ENCODE measurements at places on chromosomes 3 and 15.

GRCh38 chr15:36039996-36040572, 494.1 kb upstream of the DPH6 start:
- no peak for DNase-seq

GRCh38 chr3:6172871-6173642, 687.9 kb upstream of the GRM7 start:
- no peak for DNase-seq

- DNase-seq, result no peak
Measured at GRCh38 chr15:59685737-59686297, 3.3 kb downstream of the BNIP2 start.

DNA sequence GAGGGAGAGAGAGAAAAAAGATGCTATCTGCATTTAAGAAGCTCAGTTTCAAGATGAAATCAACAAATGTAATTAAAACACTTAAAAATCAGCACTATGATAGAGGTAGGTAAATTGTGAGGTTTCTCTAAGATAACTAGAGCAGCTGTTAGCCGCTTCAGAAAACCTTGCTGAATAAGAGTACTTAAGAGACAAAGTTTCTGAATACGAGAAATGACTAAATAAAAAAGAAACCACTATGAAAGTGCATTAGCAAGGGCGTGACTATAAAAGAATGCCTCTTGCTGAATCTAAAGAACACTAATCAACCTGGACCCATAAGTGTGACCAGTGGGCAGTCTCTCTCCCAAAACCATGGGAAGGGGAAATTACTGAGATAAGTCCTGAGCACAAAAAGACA, 41.8 kb downstream of the IQCB1 start:
- DNase-seq, result no peak

- DNase-seq, result no peak
Measured at GRCh38 chr3:25849641-25850385, 59.9 kb downstream of the OXSM start.

DNA sequence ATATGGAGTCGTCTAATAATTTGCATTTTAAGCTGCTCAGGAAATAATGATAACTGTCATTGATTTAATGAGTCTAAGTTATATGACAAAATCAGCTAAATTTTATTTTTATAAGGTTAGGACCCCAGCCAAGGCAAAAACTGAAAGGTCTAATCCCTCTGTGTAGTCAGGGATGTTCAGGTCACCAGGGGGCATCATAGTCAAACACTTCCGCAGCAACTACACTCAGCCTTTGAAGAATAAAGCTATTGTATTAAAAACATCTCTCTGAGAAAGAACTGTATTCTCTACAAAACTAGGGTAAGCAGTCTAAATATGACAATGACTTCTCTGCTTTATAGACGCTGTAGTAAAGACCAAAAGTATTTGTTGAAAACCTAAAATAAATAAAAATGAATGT, 15.0 kb downstream of the INTS14 start:
- no peak for DNase-seq

GRCh38 chr3:131402391-131403039, 20.9 kb downstream of the NUDT16 start:
- no peak for DNase-seq

DNA sequence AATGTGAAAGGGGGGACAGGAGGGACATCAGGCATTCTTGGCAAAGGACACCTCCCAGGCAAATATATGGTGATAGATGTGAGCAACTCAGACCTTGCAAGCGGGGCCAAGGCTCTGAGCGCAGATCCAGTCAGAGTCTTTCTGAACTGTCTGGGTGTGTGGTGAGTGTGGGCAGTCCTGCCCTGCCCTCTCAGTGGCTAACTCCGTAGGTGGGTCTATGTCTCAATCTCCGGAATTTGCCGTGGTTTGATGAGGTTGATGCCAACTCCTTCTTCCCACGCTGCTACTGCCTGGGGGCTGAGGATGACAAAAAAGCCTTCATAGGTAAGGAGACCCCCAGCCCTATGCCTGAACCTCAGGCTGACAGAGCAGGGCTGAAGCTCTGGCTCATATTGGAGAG, 7.4 kb downstream of the TTLL3 start:
- no peak for DNase-seq

- no peak for DNase-seq
Measured at GRCh38 chr3:187104933-187105332, 34.4 kb downstream of the RPL39L start.

- no peak for DNase-seq
Measured at GRCh38 chr3:184059424-184059823, 6.6 kb downstream of the HTR3C start.

- no peak for DNase-seq
Measured at GRCh38 chr15:76253691-76254473, 57.4 kb downstream of the ETFA start.

DNA sequence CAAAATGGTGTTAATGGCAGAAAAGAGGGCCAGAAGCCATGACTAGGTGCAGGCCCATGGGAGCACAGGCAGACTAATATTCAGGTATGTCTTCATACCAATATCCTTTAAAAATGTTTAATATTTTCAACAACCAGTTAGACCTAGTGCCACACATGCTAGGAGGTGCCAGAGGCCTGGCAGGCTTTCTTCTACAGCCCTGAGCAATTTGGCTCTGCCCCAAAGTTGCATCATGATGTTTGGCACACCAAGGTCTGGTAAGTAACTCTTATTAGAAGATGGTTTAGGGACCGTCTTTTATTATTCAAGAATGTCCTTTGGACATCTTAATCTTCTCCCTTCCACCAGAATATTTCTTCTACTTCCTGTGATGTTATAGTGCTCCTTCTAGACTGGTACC, 34.8 kb downstream of the MITF start:
- DNase-seq, result no peak

- no peak for DNase-seq
Measured at GRCh38 chr3:45488591-45488990, 100.2 kb downstream of the LARS2 start.

- no peak for DNase-seq
Measured at GRCh38 chr3:12473511-12473910, 10.8 kb upstream of the TSEN2 start.

DNA sequence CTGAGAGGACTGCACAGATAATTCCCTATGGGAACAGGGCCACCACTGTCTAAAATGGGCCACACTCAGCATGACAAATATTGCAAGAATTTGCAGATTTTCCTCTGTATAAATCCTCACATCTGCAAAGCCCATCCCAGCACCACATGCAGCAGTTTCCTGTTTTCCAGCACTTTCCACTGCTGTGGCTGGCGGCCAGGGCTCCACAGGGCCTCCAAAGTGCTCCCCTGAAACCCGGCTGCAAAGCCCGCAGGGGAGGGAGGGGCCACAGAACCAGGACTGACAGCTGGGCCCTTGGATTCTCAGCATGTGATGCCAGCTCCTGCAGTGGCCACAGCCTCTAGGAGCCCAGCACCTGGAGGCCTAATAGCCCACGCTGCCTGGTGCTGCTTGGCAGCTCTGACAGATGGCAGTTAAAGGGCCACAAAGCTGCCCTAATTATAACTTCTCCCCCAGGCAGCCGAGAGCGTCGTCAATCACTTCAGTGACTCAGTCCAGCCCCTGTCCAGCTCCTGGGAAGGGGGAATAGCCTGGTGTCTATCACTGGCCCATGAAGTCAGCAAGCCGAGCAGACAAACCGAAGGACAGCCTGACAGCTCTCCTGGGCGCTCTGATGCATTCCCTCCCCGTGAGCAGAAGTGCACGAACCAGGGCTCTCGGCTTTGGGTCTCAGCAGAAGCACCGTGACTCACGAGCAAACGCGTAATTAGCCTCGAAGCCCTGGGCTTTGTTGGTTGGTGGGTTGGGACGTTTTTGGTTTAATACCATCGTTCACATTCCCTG, 4.7 kb downstream of the LRRC15 start:
- DNase-seq, result no peak

DNA sequence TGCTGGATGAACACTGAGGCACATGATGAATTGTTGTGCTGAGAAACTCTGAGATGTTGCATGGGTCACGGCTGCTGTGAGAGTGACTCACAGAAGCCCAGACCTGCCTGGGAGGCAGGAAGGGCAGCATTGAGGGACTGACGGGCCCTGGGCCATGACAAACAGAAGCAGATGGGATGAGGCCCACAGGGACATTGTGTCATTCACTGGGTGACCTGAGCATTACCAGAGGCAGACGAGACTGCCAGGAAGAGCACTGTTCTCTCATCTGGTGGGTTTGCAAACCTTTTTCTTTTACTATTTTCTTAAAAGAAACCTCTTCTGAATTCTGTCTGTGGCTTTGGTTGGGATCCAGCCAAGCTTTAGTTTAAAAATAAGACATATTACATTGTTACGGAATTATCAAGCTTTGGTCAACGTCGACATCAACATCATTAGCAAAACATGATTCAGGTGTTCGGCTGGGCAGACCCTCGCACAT, 67.8 kb downstream of the BDH1 start:
- DNase-seq, result no peak

GRCh38 chr3:180827171-180827570, 85.3 kb upstream of the FXR1 start:
- no peak for DNase-seq

- DNase-seq, result no peak
Measured at GRCh38 chr15:32774022-32774421, 56.2 kb downstream of the GREM1 start.

- DNase-seq, result no peak
Measured at GRCh38 chr15:69489073-69489571, 36.5 kb downstream of the RPLP1 start.

GRCh38 chr3:186273586-186273985, 88.4 kb downstream of the DGKG start:
- no peak for DNase-seq

- no peak for DNase-seq
Measured at GRCh38 chr15:99749386-99749785, 16.1 kb upstream of the LYSMD4 start.

GRCh38 chr15:94704421-94704820, 473.1 kb downstream of the MCTP2 start:
- DNase-seq, result no peak

GRCh38 chr3:183698318-183698751, 738 bp downstream of the YEATS2 start:
- peak; percentile 31 for DNase-seq

GRCh38 chr3:15682561-15683185, 81.1 kb downstream of the BTD start:
- DNase-seq, result no peak

DNA sequence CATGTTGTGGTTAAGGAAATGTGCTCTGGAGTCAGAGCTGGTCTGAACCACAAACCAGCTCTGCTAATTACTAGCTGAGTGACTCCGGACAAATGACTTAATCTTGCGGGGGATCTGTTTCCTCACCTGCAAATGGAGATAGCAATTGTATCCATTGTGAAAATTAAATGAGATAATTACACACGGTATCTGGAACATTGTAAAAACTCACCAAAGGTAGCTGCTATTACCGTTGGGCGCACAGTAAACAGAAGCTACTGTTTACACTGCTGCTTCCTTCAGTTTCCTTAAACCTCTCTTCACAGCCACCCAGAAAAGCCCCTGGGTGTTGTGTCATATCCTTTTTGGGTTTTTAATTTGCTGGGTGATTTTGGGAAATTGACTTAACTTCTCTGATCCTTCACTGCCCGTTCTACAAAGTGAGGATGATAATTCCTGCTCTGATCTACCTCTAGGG, 107.8 kb downstream of the MEGF11 start:
- DNase-seq, result no peak

DNA sequence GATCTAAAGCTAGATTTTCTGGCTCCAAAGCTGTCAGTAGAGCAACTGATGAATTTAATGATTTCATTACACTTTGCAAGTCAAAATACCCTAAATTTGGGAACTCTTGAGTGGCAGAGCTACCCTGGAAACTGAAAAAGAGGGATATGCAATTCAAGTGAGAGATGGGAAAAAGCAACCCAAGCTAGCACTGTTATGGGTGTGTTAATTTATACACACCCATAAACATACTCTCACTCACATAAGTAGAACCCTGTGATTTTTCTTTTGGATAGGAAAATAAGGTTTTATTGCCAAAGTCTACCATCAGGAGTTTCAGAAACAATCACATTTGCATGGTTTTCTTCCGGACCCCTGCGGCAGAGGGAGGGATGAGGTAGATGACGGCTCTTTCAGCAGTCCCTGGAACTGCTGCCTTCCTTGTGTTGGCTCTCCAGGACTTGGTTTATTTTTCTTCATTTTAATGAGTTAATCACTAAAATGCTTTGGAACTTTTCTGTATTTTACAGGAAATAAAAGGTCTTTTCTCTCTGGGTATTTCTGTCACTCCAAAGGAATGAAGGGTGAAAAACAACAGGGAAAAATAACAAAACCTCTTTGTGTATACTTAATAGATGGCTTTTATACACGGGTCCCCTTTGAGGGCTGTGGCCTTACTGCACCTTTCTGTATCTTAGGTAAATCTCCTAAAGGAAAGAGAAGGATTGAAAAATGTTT, 63.8 kb downstream of the TTC23 start:
- DNase-seq, result no peak

DNA sequence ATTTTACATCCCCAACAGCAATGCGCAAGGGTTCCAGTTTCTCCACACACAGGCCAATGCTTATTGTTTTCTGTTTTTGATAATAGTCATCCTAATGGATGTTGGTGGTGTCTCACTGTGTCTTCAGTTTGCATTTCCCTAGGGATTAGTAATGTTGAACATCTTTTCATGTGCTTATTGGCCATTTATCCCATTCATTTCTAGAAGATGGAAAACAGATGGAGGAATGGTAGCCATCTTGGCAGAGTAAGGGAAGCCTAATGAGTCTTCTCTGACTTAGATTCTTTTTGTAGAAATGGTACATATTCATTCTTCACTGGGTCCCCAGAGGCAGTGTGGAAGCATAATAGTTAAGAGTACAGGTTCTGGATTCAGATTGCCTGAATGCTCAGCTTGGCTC, 46.8 kb upstream of the SRGAP3 start:
- no peak for DNase-seq

GRCh38 chr3:9390265-9390888, 7.0 kb upstream of the SETD5 start:
- DNase-seq, result no peak

DNA sequence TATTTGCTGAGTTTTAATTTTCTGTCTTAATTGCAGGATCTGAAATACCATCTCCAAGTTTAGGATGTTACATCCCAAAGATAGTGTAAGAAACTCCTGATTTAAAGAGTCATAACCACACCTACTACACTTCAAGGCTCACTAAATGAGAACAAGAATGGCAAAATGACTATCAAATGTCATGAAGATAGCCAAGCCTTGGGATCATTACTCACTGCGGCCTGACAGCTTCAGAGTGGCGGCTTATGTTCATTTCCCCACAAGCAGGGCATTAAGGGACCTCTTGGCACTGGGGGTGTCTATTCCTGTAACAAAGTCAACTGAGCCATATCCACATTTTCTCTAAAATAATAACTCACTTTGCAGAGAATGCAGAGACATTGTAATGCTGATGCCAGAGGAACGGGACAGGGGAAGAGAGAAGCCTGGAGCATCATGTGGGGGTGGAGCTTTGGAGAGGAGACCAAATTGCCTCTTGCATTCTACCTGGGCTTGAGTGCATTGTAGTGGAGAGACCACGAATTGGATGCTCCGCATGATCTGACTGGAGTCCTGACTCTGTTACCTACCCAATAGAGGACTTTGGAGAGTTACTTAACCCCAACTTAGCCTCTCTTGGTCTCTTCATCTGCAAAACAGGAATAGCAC, 219.2 kb downstream of the OPA1 start:
- no peak for DNase-seq

Measured in left renal pelvis (tissue), 4 donors.